Dermis blood vessel endothelial cell (primary cell): ENCODE measurements at places on chromosomes 2 and 18. TPM values are rescaled to one million over a fixed set of nuclear protein-coding genes. Genes with fewer than 3 reads are reported as not detected.
A peak's percentile ranks its signal among the peaks of the same experiment; 100 is the strongest.

ATOH8 gene
- total RNA-seq, result 42.3 and 58.4 TPM in 2 replicates

DNA sequence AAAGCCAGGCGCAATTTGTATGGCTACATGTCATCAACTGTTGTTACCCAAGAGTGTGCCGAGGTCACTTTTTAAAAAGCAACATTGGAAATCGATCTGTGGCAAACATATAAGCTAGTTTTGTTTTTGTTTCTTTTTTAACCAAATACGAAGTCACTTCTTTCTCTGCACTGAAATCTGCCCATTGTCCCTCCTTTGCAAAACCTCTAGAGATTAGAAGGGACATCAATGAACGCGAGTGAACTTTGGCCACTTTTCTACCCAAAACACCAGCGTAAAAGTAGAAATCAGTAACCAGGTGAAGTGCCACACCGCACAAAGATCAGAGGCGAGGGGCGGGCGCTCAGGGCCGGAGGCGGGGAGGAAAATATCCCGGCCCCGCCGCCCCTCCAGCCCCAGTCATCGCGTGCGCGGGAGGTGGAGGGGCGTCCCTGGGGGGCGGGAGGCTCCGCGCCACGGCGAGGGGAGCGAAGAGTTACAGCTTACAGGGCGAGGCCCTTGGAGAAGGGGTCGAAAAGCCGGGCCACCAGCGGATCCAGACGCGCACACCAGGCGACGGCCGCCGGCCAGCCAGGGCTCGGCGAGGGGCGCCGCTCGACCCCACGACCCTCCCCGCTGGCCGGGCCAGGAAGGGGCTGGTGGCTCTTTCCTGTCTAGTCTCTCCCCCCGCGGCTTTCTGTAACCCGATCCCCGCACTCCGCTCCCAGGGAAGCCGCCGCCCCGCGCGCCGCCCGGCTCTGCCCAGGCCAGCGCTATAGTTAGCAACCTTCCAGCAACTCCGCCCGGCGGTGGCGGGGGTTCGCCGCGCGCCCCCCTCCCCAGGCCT, 993 bp downstream of the RBMS1 start:
- DNase-seq, result peak; percentile 72

DNA sequence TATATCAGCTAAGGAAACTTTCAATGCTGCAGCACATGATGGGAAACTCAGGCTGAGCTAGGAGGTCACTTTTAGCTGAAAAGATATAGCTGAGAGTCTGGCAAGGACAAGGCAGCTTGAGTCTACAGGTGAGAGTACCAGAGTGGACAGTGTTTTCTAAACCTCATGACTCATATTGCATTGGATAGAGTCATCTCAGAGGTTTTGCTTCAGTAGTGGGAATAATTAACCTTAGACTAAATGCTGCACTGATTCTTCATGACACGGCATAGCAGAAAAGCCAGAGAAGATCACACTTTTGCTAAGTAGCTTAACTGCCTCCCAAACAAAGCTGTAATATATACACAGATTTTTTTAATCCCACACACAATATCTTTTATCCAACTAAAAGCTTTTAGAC, 865.0 kb upstream of the CDH2 start:
- DNase-seq, result no peak

TBC1D8 gene
- 81.3 and 89.8 TPM in 2 replicates for total RNA-seq

DNA sequence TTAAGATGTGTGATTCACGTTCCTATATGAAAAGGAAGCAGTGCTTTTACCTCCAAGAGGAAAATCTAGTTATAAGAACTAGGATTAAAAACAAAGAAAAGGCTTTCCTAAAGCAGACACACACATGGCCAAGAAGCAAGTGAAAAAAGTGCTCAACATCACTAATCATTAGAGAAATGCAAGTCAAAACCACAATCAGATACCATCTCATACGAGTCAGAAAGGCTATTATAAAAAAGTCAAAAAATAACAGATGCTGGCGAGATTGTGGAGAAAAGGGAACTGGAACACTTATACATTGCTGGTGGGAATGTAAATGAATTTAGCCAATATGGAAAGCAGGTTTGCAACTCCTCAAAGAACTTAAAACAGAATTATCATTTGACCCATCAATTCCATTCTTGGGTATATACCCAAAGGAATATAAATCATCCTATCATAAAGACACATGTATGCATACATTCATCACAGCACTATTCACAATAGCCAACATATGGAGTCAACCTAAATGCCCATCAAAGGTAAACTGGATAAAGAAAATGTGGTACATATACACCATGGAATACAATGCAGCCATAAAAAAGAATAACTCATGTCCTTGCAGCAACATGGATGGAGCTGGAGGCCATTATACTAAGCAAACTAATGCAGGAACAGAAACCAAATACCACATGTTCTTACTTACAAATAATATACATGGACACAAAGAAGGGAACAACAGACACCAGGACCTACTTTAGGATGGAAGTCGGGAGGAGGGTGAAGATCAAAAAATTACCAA, 285.3 kb downstream of the RAD51AP2 start:
- no peak for DNase-seq

SCTR gene
- total RNA-seq, result not detected in 2 replicates

DNA sequence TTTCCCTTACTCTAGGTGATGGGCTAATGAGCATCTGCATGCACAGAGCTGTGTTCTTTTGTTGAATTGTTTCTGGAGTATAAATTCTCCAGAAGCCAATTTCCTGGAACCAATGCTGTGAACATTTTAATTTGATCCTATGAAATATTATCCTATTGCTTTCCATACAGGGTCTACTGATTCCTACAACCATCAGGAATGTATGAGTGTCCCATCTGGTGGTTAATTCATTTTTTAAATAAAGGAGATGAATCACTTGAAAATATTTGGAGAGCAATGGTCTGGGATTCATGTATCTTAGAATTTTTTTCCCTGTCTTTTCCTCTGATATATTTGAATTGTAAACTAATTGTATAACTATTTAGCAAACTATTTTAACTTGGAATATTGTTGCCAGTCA, 14.0 kb downstream of the KIF5C start:
- DNase-seq, result no peak

GRCh38 chr2:227627769-227628168, 10.5 kb downstream of the SCYGR4 start:
- no peak for DNase-seq

GRCh38 chr2:27932396-27932795, 41.9 kb downstream of the BABAM2 start:
- peak; percentile 58 for DNase-seq

DNA sequence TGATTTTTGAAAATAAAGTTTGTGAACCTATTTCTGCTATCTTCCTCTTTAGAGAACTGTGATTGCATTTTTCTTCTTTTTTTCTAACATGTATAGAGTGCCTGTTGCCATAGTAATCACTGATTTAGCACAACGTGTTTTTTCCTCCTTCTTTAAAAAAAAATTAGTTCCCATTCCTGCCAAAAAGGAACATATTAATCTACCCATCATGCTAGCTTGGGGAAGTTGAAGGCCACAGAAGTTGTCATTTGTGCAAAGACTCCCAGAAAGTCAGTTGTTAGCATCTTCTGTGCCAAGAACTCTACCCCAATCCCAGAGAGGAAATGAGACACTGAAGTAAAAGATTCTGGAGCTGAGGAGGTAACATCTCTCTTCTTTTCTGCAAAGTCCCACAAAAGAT, 57.3 kb downstream of the SLC8A1 start:
- no peak for DNase-seq

- DNase-seq, result peak; percentile 7
Measured at GRCh38 chr2:94871226-94872087, at the start of gene TEKT4. TSS of gene TEKT4 (plus strand) at chr2:94871430. CDS start at chr2:94871580, 150 bp downstream.

LRP2 gene
- 0.05 TPM in 1 of 2 replicates, not detected in the other for total RNA-seq

DNA sequence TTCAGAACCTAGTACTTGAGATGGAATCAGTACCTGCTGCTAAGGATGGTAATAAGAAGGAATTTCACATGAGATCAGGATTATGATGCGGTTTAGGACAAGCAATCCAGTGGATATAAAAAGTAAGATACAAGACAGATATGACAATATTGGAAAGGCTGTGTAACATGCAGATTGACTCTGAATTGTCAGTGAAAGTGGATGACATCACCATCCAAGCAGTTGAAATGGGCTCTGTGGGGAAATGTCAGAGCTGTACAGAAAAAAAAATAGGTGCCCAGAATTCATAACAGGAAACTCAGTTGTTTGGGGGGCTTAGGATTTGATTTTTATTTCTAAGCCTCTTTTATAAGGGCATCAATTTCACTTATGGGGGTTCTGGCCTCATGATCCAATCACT, 438.3 kb downstream of the SPAG16 start:
- no peak for DNase-seq

ZSWIM2 gene
- total RNA-seq, result not detected in 2 replicates

- DNase-seq, result no peak
Measured at GRCh38 chr2:174623690-174624089, 26.1 kb upstream of the WIPF1 start.
